ENCODE measurements at places on chromosomes 1 and 21.

DNA sequence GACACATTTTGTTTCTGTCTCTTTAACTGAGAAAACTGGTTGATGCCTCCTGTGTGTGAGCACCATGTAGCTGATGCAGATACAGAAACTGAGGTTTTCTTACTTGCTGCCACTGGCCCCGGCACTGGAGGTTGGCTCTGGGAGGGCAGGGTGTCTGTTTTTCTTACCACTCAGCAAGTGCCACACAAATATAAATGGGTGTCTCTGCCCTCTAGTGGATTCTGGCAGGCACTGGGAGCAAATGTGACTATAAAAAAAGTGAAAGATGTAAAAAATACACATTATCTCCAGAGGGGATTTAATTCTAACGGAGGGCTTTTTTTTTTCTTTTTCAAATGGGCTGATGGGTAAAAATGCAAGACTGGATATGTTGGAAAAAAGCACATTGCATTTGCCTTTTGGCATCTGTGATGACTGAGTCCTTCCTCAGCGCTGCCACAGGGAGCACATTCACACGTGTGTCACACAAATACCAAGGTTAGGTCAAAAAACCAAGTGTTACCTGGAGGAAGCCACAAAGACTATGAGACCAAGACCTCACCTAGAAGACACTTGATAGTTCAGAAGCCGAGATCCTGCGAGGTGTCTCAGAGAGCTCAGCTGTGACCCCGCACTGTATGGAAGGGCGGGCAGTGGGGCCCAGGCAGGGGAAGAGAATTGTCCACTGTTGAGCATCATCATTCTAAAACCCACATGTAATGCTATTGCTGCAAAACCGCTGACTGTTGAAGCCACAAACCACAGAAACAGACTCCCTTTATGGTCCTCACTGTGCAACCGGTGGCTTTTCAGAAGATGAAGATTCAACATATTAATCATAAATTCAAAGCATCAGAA is 18.9 kb downstream of the PGBD2 start:
- no peak for DNase-seq

DNA sequence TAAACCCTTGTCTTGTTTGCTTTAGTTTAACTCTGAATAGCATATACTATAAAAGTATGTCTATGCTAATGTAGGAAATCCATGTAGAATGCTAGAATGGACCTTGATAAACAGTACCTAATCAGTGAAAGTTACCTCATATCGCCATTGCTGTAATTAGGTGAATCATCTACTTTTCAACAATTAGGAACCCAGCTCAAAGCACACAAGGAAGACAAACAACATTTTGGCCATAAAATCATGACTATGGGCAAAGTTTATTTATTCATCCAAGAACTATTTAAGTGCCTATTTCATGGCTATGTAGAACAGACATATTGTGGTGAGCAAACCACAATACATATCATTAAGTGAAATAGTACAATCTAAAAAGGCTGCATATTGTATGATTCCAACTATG is 1043.2 kb downstream of the BRINP3 start:
- no peak for DNase-seq

DNA sequence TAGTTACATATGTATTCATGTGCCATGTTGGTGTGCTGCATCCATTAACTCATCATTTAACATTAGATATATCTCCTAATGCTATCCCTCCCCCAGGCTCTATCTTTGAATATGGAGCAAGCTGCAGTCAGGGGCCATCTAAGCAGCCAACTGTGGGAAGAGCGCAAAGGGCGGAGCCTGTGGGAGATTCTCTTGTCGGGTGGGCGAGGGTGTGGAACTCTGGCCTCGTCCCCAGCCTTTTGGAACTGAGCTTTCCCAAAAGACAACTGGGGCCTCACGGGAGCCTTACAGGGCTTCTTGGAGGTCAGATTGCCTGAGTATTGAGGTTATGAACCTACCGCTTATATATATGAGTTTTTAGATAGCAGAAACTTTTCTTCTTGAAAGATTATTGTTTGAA is 117.2 kb downstream of the HHAT start:
- no peak for DNase-seq

DNA sequence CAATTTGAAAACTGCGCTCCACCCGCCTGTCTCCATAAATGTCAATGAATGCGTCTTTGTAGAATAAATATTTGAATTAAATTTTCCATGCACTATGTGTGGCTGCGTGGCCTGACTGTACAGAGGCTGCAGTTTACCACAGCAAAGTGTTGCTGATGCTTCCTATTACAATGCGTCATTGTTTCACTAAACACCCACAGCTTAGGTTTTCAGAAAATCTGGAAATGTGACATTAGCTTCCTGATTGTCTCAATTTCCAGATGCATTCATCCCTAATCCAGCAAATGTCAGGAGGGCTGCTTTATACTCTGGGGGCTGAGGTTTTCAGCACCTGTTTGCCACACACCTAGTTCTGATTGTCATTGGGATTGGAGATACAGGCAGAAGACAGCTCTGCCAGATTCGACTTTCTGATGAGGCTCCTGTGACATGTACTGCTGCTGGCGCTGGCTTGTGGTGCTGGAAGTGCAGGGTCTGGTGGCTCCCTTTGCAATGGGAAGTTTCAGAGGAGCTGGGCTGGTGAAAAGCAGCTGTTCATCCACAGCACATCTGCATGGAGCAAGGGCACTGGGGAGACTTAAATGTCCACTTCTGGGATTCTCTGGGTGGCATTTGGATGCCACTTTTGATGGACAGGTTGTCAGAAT is 40.0 kb downstream of the URB2 start:
- no peak for DNase-seq

GRCh38 chr1:244048256-244049161 is 2.6 kb upstream of the ZBTB18 start:
- peak; percentile 98 for DNase-seq

- DNase-seq, result no peak
Measured at GRCh38 chr1:172936088-172936645, 114.6 kb downstream of the TNFSF18 start.

DNA sequence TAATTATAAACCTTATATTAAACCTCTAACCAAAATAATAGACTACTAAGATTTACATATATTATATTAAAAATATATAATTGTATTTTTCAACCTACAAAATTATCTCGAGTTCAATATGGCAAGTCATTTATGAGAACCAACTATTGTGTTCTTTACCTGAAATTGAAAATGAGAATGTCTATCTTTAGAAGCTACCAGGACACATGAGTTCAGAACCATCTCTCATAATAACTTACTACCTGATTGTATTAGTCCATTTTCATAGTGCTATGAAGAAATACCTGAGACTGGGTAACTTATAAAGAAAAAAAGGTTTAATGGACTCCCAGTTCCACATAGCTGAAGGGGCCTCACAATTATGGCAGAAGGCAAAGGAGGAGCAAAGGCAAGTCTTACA is 6.8 kb downstream of the HAO2 start:
- DNase-seq, result no peak

- no peak for DNase-seq
Measured at GRCh38 chr21:42107177-42107880, 36.2 kb downstream of the UMODL1 start.

- DNase-seq, result no peak
Measured at GRCh38 chr1:246437961-246438360, 69.1 kb downstream of the SMYD3 start.

- no peak for DNase-seq
Measured at GRCh38 chr1:90381598-90381997, 335.5 kb downstream of the BARHL2 start.

GRCh38 chr1:50968821-50969610 is 1.0 kb upstream of the CDKN2C start:
- DNase-seq, result peak; percentile 77

GRCh38 chr21:15390049-15390448 is 325.2 kb upstream of the NRIP1 start:
- no peak for DNase-seq

GRCh38 chr1:25657883-25658760 is 41.5 kb downstream of the MAN1C1 start:
- no peak for DNase-seq

- DNase-seq, result no peak
Measured at GRCh38 chr21:37671381-37671780, 244.9 kb downstream of the KCNJ6 start.

DNA sequence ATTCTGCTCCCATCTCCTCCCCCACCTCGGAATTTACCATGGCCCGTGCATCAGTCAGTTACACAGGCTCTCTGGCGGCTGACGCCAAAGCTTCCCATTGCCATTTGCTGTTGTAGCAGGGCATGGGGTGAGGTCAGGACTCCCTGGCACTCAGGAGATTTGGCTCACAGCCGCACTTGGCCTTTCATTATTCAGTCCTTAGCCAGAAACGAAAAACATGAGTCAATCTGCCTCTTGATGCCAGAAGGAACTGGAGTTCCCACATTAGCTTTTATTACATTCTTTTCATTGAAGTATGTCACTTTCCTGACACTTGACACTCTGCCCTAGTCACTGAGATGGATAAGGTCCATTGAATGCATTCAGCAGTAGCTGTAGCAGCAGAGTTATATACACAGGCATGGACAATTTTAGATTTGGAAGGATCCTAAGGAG is 260.6 kb downstream of the CACNA1E start:
- DNase-seq, result peak; percentile 87

DNA sequence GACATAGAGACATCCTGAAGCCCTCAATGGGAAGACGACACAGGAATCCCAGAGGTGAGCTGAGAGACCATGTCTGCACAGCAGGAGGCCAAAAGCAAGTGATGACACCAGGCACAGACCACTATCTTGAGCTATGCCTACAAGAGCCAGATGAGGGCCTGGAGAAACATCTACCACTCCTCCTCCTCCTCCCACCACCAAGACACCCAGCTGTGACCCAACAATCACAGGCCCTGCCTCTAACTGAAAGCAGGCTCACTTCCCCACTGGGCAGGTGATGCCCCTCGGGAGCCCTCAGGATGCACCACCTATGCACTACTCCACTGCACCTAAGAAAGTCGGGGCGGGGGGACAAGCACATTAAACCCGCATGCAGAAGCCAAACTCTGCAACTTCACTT is 16.5 kb downstream of the TADA1 start:
- DNase-seq, result no peak

DNA sequence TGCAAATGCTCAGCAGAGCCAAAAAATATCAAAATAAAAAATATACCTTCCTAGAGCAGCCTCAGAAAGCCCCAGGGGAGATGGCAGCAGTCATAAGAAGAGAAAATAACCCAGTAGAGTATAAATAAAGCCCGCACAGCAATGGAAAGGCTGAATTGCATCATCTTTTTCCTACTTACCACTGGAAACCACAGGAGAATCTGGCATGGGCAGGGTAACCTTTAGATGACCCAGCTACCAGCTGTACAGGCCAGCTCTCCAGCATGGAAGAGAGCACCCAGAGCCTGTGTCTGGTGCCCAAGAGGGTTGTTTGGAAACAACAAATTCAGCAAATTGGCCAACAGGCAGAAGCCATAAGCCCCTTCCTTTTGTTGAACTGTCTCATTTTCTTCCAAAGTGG is 253.1 kb downstream of the OMA1 start:
- DNase-seq, result no peak

DNA sequence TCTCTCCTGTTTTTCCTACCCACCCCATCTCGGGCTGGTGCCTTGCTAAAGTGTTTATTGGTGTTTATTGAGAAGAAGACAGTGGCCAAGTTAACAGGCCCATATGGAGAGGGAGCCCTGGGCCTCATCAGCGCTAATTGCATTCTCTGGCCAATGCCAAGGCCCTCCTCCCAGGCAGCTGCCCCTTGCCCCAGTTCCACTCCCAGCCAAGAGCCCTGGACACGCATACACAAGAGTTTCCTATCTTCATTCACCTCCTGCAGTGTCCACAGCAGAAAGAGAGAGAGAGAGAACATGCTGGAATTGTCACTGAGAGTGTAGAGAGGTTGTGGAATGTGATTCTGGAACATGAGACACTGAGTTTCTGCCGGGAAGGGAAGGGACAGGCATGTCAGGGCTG is 25.4 kb upstream of the VWA5B1 start:
- DNase-seq, result no peak

GRCh38 chr1:93900723-93901504 is 8.3 kb downstream of the GCLM start:
- no peak for DNase-seq

DNA sequence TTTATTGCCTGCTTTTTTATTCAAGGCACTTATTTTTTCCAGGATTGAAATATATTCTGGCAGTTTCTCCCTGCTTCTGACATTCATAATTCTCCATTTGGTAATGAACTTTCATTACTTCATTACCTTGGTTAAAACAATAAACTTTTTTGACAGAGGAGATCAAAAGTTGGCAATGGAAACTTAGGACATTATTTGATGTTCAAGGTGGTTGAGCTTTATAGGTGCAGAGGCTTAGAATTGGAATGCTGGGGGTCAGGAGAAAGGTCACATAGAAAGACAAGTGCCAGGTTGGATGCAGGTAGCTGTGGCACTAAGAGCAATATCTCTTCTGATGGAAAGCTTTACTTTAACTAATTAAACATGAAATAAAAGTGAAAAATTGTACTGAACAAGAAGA is 152.4 kb downstream of the SPATA46 start:
- no peak for DNase-seq
